ENCODE measurements at places on chromosomes 1 and 21.

GRCh38 chr1:4005431-4005830 lies 105.4 kb upstream of the C1orf174 start:
- no peak for DNase-seq

DNA sequence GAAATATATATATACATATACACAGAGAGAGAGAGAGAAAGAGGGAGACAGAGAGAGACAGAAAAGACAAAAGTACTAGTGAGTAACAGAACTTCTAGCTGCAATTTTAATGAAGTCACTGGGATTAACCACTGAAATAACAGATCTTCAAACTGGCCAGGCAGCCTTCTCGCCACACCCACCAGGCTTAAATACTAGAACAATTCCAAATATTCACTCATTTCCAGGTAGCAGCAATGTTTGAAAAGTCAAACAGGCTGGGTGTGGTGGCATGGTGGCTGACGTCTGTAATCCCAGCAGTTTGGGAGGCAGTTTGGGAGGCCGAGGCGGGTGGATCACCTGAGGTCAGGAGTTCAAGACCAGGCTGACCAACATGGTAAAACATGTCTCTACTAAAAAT lies 5.2 kb downstream of the PRDX1 start:
- no peak for DNase-seq

DNA sequence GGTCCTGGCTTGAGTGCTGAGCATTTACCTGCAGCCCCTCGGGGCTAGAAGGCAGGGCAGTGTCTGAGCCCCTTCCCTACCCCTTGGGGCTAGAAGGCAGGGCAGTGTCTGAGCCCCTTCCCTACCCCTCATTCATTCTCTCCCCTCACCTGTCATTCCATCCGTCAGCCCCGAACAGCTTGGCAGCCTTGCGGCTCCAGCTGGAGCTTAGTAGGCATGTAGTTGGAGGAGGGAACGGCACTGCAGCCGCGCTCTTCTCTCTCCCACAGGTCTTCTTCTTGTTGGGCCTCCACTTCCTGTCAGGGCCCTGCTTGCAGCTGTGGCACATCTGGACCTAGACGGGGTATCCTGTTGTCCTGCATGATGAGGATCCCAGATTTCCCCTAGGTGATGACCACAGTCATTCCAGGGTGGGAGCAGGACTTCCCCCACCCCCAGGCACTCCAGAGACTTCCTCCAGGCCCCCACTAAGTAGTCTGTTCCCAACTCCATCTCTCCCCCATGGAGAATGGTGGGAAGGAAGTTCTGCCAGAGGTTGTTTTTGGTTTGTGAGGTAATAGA lies 22.2 kb downstream of the MAPKAPK2 start:
- no peak for DNase-seq

- no peak for DNase-seq
Measured at GRCh38 chr1:61425040-61425439, 299.9 kb downstream of the TM2D1 start.

DNA sequence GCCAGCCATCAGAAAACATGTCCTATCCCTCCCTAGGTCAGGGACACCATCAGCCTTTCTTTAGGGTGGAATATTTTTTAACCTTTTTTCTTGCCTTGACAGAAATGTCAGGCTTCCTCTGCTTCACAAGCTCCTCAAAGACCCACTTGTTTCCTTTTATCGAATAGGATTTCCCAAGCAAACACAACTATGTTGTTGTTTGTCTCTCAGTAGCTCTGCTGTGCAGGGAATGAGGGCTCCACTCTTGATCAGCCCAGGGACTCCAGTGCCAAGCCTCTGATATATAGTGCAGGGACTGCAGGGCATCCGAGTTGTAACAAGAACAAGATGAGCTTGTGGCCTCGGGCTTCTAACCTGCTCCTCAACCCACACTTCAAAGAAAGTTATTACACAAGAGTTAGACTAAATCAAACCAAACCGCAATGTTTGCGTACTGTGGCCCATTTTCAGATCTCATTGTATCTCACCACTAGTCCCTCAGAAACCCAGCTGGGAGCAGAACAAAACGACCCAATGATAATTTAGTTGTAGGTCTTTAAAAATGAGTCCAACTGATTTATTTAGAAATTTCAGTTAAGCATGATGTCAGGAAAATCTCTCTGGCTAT lies 108.1 kb downstream of the ATG4C start:
- no peak for DNase-seq
